Right atrium auricular region (tissue), 2 donors: ENCODE measurements at places on chromosomes 1 and 21. TPM values are rescaled to one million over a fixed set of nuclear protein-coding genes. Genes with fewer than 3 reads are reported as not detected.

GRCh38 chr1:113185463-113186104 is 112.6 kb downstream of the LRIG2 start:
- no peak overlapping the region for H3K4me3 ChIP-seq
- no peak for DNase-seq
- H3K36me3 ChIP-seq: no peaks in the 10 kb centered on the region
- no peaks in the 10 kb centered on the region for H3K4me1 ChIP-seq

Gene DDAH1
- total RNA-seq: 18.3 TPM

Gene CFAP126
- total RNA-seq: not detected

- H3K36me3 ChIP-seq: no peaks in the 10 kb centered on the region
- H3K4me3 ChIP-seq: no peak overlapping the region
- no peak for DNase-seq
- no peaks in the 10 kb centered on the region for H3K4me1 ChIP-seq
- H3K27me3 ChIP-seq: no peaks in the 10 kb centered on the region
Observed at GRCh38 chr21:39840373-39841097, 26.7 kb upstream of the PCP4 start.

GRCh38 chr1:165069829-165070228 is 286.7 kb downstream of the LMX1A start:
- H3K4me3 ChIP-seq: no peak overlapping the region
- no peak for DNase-seq
- no peaks in the 10 kb centered on the region for H3K27me3 ChIP-seq
- peaks cover 9% of the 10 kb centered on the region for H3K4me1 ChIP-seq

Gene NPL
- 4.8 TPM for total RNA-seq

GRCh38 chr1:112263453-112263852 is 132.6 kb upstream of the CTTNBP2NL start:
- no peaks in the 10 kb centered on the region for H3K36me3 ChIP-seq
- no peaks in the 10 kb centered on the region for H3K27me3 ChIP-seq
- H3K4me3 ChIP-seq: no peak overlapping the region
- DNase-seq: no peak

DNA sequence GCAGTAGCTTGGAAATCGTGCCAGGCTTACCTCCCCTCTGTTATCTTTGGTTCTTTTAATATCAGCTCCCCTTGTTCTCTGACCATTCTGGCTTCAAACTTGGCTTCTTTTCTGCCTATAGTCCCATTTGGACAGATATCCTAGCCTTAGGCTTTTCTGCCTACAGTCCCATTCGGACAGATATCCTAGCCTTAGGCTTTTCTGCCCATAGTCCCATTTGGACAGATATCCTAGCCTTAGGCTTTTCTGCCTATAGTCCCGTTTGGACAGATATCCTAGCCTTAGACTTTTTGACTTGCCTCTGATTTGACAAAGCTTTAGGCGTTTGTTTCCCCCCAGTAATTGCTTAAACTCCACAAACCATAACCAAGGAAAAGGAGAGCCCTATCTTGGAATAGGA is 25.6 kb downstream of the CHML start:
- no peaks in the 10 kb centered on the region for H3K36me3 ChIP-seq
- H3K4me3 ChIP-seq: no peak overlapping the region
- H3K27ac ChIP-seq: no peak overlapping the region
- H3K4me1 ChIP-seq: no peaks in the 10 kb centered on the region
- no peak for DNase-seq
- no peaks in the 10 kb centered on the region for H3K27me3 ChIP-seq

DNA sequence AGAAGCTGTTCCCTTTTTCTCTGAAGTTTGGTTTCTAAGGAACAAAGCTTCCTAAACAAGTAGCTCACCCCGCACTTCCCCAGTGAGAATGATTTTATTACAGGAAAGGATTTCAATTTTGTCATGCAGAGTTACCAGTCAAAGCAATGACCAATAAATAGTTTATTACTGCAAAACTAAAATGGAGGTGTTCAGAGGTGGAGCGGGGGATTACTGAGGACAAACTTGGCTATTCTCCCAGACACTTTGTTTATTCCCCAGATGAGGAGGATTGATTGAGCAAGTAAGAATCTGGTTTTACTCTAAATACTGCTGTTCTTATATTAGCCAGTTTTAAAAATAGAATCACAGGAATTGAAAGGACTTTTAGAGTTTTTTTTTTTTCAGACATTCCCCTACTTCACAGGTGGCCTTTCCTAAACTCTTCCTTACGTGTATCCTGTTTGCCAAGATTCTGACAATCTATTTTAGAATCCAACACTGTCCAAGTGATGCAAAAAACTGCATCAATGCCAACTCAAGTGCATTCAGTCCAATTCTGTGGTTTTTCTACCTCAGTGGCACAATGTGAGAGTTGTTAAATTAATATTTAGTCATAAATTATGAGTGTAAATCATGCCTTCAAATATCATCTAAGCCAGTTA is 136.1 kb downstream of the TNFSF18 start:
- no peaks in the 10 kb centered on the region for H3K27me3 ChIP-seq
- no peak for DNase-seq
- H3K27ac ChIP-seq: no peak overlapping the region
- H3K4me3 ChIP-seq: no peak overlapping the region
- H3K4me1 ChIP-seq: no peaks in the 10 kb centered on the region
